Subcutaneous preadipocyte (primary cell): ENCODE measurements at places on chromosomes 16 and 17. TPM values are rescaled to one million over a fixed set of nuclear protein-coding genes. Genes with fewer than 3 reads are reported as not detected.

GNAO1 gene
- under 0.01 TPM in 1 of 2 replicates, not detected in the other for total RNA-seq

CRHR1 gene
- not detected in 2 replicates for total RNA-seq

NLRP1 gene
- 11.4 and 17.6 TPM in 2 replicates for total RNA-seq

SPATA22 gene
- total RNA-seq = 0.78 and 1.1 TPM in 2 replicates

GRAPL gene
- not detected in 2 replicates for total RNA-seq

OSGIN1 gene
- 3.1 and 3.3 TPM in 2 replicates for total RNA-seq

FBXW10 gene
- 0.20 TPM in 1 of 2 replicates, not detected in the other for total RNA-seq

DPEP3 gene
- total RNA-seq = not detected in 2 replicates

NXPH3 gene
- under 0.01 TPM in 1 of 2 replicates, not detected in the other for total RNA-seq

GINS3 gene
- total RNA-seq = 5.5 and 6.1 TPM in 2 replicates

HID1 gene
- not detected in 2 replicates for total RNA-seq

KRT28 gene
- total RNA-seq = not detected in 2 replicates

GLP2R gene
- not detected in 2 replicates for total RNA-seq

HOXB6 gene
- 8.8 and 11.0 TPM in 2 replicates for total RNA-seq
